Stimulated activated memory B cell treated with anti-CD40 and anti-IgM and Interleukin-4, amounts not matched to agents 10 μg/mL and 1 μg/mL and 100 μg/mL, for 72 hours (primary cell): ENCODE measurements at places on chromosomes 1 and 21.

- no peak for ATAC-seq
Observed at GRCh38 chr1:3697810-3698209, 45.5 kb downstream of the TP73 start.

- no peak for ATAC-seq
Observed at GRCh38 chr1:214337511-214337910, 56.6 kb downstream of the SMYD2 start.

GRCh38 chr1:56877973-56878372, 23.4 kb downstream of the C8A start:
- no peak for ATAC-seq

GRCh38 chr1:117575586-117576225, 30.1 kb upstream of the TENT5C start:
- no peak for ATAC-seq

- ATAC-seq: no peak
Observed at GRCh38 chr1:194548071-194548470, 1361.7 kb upstream of the B3GALT2 start.

GRCh38 chr21:41557884-41558283, 49.9 kb upstream of the TMPRSS2 start:
- ATAC-seq: no peak

GRCh38 chr1:87072904-87073303, 158.5 kb downstream of the HS2ST1 start:
- ATAC-seq: no peak

- ATAC-seq: no peak
Observed at GRCh38 chr1:41399145-41399795, 38.0 kb downstream of the FOXO6 start.

- ATAC-seq: no peak
Observed at GRCh38 chr1:109131800-109132199, 17.9 kb downstream of the ELAPOR1 start.

GRCh38 chr1:186482661-186483255, 21.8 kb upstream of the PDC start:
- ATAC-seq: peak; percentile 54

DNA sequence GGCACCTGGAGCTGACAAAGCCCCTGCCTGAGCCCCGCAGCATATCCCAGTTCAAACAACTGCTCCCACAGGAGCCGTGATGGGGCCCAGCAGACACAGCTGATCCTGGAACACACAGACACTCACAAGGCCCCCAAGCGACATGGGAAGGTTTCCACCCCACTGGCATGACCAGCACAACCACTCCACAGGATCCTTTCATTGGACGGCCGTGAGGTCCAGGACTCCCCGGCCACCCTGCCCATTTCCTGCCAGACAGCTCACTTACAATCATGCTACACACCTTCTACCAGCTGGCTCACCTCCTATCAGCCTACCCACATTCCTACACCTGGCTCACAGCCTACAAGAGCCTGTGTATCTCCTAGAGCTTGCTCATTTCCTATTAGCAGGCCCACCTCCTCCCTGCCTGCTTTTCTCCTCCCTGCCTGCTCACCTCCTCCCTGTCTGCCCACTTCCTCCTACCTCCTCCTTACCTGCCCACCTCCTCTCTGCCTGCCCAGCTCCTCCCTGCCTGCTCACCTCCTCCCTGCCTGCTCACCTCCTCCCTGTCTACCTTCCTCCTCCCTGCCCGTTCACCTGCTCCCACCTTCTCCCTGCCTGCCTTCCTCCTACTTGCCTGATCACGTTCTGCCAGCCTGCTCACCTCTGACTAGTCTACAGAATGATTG, 73.9 kb downstream of the MATN1 start:
- no peak for ATAC-seq

GRCh38 chr1:25992689-25993171, 5.1 kb downstream of the PAFAH2 start:
- ATAC-seq: no peak

DNA sequence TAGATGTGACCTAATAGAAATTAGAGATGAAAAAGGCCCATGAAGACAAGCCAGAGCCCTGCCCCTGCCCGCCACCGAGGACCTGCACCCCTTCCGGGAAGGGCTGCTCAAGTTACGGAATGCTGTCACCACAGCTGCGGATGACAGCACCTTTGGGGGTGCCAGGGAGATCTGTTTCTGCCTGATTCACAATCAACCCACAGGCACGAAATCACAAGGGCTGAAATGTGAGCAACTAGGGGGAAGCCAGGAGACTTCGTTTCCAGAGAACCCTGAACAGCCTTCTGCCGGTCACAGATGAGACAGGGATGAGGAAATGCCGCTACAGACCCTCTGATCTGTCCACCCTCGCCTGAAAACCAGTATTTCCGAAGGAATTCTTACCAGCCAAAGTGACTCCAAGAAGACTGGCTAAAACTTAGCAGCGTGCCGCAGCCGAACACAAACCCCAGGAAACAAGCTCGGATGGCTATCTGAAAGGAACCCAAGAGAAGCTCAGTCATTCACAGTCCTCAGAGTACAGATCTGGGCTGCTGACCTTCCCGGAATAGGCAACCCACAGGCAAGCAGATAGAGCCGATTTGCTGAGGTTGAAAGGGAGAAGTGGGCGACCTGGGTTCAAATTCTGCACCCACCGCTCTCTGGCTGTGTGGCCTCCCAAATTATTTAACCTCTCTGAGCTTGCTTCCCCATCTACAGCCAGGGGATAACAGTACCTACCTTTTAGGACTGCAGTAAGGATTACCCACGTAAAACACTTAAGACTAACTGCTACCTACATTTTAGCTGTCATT, 1.1 kb downstream of the ICMT start:
- no peak for ATAC-seq

DNA sequence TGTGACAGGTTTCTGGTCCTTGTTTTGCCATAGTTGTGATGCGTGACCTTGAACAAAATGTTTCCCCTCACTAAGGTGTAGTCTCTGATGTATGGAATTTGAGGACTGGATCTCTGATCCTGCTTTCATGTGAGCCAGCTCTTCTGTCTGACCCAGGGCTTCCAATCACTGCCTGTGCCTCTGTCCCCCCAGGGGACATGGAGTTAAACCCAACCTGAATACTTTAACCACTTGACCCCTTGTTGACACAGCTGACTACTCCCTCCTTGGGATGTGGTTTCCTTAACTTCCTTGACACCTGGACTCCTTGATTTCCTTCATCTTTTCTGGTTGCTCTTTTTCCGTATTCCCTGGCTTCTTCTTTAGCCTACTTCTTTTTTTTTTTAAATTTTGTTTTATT, 36.0 kb upstream of the SSBP3 start:
- ATAC-seq: no peak

- ATAC-seq: no peak
Observed at GRCh38 chr21:45496968-45497845, 45.0 kb downstream of the SLC19A1 start.

DNA sequence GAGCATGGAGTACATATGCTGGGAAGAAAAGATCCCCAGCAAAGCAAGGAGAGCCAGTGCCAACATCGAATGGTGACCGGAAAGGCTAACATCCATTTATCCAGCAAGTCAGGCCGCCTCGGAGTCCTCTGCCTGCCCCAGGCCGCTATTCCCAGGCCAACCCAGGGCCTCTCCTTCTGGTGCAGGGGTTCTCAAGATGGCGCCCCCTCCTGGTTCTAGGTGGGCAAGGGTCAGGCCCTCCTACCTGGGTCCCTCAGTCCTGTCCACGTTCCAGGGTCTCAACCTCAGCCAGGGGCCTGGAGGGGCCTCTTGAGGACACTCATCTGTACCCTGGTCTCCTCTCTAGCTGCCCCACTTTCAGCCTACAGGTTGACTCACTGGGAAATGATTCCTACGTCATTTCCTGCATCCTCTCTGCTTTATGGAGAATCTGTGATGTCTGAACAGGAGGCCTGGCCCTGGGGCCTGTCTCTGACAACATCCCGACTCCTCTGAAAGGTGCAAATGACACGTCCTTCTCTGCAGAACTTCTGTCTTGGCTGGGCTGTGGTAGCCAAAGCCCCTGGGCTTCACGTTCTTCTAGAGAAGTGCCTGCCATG, 145.3 kb downstream of the PSMG1 start:
- ATAC-seq: no peak
